ENCODE measurements at places on chromosomes 7 and 10.

DNA sequence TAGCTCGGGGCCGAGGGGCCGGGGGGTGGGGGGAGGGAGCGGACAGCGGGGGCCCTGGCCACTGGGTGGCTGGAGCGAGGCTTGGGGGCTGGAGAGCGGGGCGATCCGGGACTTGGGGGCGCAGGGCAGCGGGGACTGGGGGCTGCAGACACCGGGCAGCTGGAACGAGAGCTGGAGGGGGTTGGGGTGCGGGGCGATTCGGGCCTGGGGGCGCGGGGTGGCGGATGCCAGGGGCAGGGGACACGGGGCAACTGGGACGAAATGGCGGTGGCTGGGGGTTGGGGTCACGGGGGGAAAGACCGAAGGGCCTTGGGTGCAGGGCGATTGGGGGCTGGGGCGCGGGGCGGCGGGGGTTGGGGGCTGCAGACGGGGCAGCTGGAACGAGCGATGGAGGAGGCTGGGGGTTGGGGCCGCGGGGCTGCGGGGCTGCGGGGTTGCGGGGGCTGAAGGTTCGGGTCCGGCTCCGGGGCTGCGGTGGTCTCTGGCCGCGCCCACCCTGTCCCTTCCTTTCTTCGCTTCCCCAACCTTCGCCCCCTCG, 590 bp downstream of the COL26A1 start:
- peaks cover 2% of the 10 kb centered on the region for H3K27me3 ChIP-seq
- no peaks in the 10 kb centered on the region for H3K36me3 ChIP-seq
- H3K27ac ChIP-seq, result no peak overlapping the region

- no peaks in the 10 kb centered on the region for H3K27me3 ChIP-seq
- no peak overlapping the region for H3K27ac ChIP-seq
- no peaks in the 10 kb centered on the region for H3K4me1 ChIP-seq
- no peak for DNase-seq
- H3K36me3 ChIP-seq, result no peaks in the 10 kb centered on the region
Measured at GRCh38 chr10:10811562-10811961, 206.1 kb upstream of the CELF2 start.

GRCh38 chr10:86644794-86645445, 9.4 kb upstream of the OPN4 start:
- H3K4me3 ChIP-seq, result no peak overlapping the region
- H3K27ac ChIP-seq, result no peak overlapping the region
- DNase-seq, result no peak

DNA sequence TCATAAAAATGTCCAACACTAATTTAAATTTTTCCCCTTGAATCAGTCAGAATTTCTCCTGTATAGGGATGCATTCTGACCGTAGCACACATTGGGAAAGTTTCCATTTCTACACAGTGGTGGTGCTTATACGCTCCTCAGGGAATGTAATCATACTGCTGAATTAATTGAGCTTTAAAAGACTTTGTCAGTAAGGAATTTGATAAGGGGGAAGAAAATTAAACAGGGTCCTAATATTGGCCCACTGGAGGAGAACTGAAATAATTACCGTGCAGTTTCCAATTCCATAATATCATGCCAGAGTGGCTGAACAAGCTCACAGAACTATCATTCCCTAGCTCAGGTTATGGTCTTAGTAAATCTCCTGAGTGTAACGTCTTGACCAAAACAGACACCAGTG, 1041.9 kb downstream of the NRG3 start:
- H3K4me1 ChIP-seq, result no peaks in the 10 kb centered on the region
- no peak overlapping the region for H3K4me3 ChIP-seq
- no peak overlapping the region for H3K27ac ChIP-seq
- DNase-seq, result no peak

- no peak overlapping the region for H3K4me3 ChIP-seq
- peaks cover 7% of the 10 kb centered on the region for H3K27me3 ChIP-seq
- no peak overlapping the region for H3K27ac ChIP-seq
- H3K4me1 ChIP-seq, result peaks cover 3% of the 10 kb centered on the region
- DNase-seq, result no peak
Measured at GRCh38 chr10:124090601-124091209, 2.7 kb downstream of the CHST15 start.

DNA sequence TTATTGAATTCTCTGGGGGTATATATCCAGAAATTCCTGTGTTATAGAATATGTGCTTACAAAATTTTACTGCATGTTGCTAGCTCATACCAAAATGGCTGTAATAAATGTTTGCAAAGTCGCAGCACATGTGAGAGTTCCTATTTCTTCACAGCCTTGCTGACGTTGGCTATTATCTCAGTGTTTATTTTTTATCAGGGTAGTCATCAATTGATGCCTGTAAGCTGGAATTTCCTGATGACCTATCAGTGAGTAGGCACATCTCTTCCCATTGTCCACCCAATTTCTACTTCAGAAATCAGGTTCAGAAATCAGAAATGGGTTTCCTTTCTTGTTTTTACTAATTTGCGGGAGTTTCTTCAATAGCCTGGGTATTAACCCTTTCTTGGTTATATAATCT, 268.1 kb upstream of the FZD8 start:
- no peak for DNase-seq
- H3K27me3 ChIP-seq, result no peaks in the 10 kb centered on the region
- H3K36me3 ChIP-seq, result no peaks in the 10 kb centered on the region
- no peaks in the 10 kb centered on the region for H3K4me1 ChIP-seq
- H3K4me3 ChIP-seq, result no peak overlapping the region
- no peak overlapping the region for H3K27ac ChIP-seq

GRCh38 chr10:47414752-47415519, 30.8 kb upstream of the ZNF488 start:
- no peak for DNase-seq
- no peak overlapping the region for H3K27ac ChIP-seq
- H3K36me3 ChIP-seq, result no peaks in the 10 kb centered on the region
- no peak overlapping the region for H3K4me3 ChIP-seq

DNA sequence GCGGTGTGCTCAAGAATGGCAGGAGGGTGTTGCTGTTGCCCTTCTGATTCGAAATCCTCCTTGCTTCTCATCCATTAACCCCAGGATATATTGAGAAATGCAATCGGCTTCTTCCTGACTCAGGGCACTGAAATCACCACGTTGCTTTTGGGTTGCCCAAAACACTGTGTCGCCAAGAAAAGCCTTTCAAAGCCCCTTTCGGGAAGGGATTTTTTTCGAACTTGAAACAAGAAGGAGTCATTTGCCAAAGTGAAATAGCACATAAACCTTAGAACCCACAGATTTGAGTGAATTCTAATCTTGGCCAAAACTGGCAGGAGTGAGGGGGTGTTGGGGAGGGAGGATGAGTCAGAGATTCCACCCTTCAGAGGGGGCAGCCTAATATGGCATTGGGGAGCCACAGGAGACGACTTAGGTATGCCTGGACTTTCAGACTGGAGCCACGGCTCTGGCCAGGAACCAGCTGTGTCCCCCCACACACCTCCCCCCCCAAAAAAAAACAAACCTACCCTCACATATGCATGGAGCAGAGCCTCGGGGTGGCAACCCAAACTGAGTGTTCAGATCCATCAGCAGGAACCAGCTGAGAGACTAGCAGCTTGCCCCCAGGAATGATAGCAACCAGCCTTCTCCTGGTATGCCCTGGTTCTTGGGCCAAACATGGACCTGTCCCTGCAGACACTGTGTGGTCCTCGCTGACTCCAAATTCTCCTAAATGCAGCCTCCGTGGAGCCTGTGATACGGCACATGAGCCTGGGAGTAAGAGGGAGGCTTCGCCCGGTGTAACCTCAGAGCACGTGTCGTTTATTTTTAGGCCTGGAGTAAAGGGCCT, 138.4 kb downstream of the FGFR2 start:
- no peak overlapping the region for H3K27ac ChIP-seq
- no peaks in the 10 kb centered on the region for H3K4me1 ChIP-seq
- no peak overlapping the region for H3K4me3 ChIP-seq
- no peaks in the 10 kb centered on the region for H3K36me3 ChIP-seq

GRCh38 chr10:44185315-44185666, 199.6 kb downstream of the CXCL12 start:
- DNase-seq, result no peak
- no peak overlapping the region for H3K27ac ChIP-seq
- H3K36me3 ChIP-seq, result no peaks in the 10 kb centered on the region

- peaks cover 18% of the 10 kb centered on the region for H3K4me1 ChIP-seq
- peak overlapping the region; percentile 90 for H3K4me3 ChIP-seq
- H3K36me3 ChIP-seq, result peaks cover 3% of the 10 kb centered on the region
- no peaks in the 10 kb centered on the region for H3K27me3 ChIP-seq
- DNase-seq, result no peak
- no peak overlapping the region for H3K27ac ChIP-seq
Measured at GRCh38 chr10:44958898-44959246, 730 bp upstream of the RASSF4 start.

GRCh38 chr10:79102498-79102874, 33.7 kb downstream of the ZMIZ1 start:
- no peak for DNase-seq
- H3K36me3 ChIP-seq, result no peaks in the 10 kb centered on the region
- peaks cover 15% of the 10 kb centered on the region for H3K4me1 ChIP-seq
- H3K27ac ChIP-seq, result no peak overlapping the region
- no peaks in the 10 kb centered on the region for H3K27me3 ChIP-seq
- no peak overlapping the region for H3K4me3 ChIP-seq

DNA sequence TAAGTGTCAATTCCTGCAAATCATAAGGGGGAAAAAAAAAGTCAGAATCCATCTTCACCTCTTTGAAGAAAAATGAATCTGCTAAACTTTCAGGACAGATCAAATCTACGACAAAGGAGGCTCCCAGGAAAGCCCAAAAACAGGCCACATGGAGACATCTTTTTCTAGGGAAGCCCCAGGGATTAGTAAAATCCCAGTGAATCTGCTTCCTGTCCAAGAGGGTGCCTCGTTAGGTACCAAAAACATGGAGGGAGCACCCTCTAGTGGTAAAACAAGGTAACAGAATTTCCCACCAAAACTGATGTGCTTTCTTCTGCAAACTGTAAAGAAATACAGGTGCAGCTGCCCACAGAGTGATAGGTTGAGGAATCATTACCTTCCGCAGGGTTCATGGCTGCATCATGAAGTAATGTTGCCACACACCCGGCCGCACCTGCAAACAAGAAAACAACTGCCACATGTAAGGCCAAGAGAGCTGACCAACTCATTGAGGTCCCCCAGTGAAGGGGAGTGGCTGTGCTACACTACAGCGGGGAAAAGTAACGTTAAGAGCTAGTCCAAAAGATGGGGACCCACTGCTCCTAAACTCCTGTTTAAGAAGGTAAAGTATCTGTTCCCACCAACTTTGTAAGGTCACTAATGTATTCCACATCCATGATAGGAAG, 7.9 kb downstream of the SLC25A28 start:
- H3K27me3 ChIP-seq, result no peaks in the 10 kb centered on the region
- H3K36me3 ChIP-seq, result peaks cover 22% of the 10 kb centered on the region
- H3K4me3 ChIP-seq, result no peak overlapping the region
- peak; percentile 56 for DNase-seq
- H3K4me1 ChIP-seq, result peaks cover 11% of the 10 kb centered on the region

DNA sequence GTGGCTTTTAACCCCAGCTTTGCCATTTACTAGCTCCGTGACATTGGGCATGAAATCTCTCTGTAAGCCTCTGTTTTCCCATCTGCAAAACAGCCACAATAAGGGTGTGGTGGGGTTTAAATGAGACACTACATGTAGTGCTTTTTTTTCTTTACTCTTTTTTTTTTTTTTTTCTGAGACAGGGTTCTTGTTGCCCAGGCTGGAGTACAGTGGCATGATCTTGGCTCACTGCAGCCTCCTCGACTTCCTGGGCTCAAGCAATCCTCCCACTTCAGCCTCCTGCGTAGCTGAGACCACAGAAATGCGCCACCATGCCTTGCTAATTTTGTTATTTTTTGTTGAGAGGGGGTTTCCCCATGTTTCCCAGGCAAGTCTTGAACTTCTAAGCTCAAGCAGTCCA, 8.3 kb upstream of the DENND10 start:
- H3K27me3 ChIP-seq, result no peaks in the 10 kb centered on the region
- H3K4me3 ChIP-seq, result peak overlapping the region; percentile 54
- peak overlapping the region; percentile 58 for H3K27ac ChIP-seq
- H3K36me3 ChIP-seq, result no peaks in the 10 kb centered on the region
- peak; percentile 69 for DNase-seq
- H3K4me1 ChIP-seq, result peaks cover 47% of the 10 kb centered on the region

- H3K4me1 ChIP-seq, result peaks cover 4% of the 10 kb centered on the region
- no peaks in the 10 kb centered on the region for H3K36me3 ChIP-seq
- H3K4me3 ChIP-seq, result no peak overlapping the region
Measured at GRCh38 chr10:31419394-31420063, 100.5 kb downstream of the ZEB1 start.

DNA sequence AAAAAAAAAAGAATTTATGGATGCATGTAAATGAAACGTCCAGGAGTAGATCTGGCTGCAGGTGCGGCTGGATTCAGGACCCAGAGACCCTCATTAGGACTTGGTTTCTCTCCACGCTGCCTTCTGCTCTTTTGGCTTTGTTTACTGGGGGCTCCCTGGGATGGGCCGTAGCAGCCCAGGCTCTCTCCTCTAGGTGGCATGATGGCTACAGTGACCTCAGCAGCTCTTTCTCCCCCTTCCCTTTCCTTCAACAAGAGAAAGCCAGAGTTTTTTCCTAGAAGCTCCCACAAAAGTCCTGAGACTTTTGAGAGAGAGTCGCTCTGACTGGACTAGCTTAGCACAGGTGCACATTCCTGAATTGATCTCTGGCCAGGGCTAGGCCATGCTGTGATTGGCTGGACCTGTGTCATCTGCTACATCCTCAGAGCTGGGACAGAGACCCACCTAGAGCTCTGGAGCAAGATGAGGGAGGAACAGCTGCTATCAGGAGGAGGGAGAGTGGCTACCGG, 67.8 kb upstream of the PDCD4 start:
- H3K27ac ChIP-seq, result no peak overlapping the region
- H3K36me3 ChIP-seq, result no peaks in the 10 kb centered on the region
- no peak for DNase-seq
- no peaks in the 10 kb centered on the region for H3K27me3 ChIP-seq
- H3K4me1 ChIP-seq, result peaks cover 21% of the 10 kb centered on the region

- H3K27ac ChIP-seq, result no peak overlapping the region
- H3K36me3 ChIP-seq, result no peaks in the 10 kb centered on the region
- H3K27me3 ChIP-seq, result no peaks in the 10 kb centered on the region
- H3K4me1 ChIP-seq, result no peaks in the 10 kb centered on the region
- peak; percentile 3 for DNase-seq
Measured at GRCh38 chr10:114334301-114334700, 70.0 kb downstream of the AFAP1L2 start.

DNA sequence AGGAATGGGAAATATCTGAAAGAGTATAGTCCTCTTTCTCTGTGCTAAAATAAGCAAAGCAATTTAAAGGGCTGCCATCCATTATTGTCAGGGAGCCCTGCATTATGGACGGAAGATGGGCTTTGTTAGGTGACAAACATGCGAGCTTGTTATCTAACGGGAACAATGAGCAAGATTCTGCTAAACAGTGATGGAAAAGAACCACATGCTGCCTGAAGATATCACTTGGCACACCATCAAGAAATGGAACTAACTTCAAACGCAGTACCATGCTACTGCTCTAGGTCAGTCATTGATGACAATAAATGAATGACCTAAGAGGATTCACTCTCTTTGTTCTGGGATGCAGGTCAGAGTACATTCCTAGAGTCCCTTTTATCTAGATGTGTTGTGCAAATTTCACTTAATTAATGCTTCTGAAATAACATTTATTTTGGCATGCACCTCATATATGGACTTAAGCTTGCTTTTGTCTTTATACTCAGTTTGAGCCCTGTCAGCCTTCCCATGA, 175.7 kb upstream of the PTN start:
- no peaks in the 10 kb centered on the region for H3K36me3 ChIP-seq
- H3K27me3 ChIP-seq, result no peaks in the 10 kb centered on the region
- no peak overlapping the region for H3K4me3 ChIP-seq
- H3K4me1 ChIP-seq, result no peaks in the 10 kb centered on the region
